ENCODE measurements at places on chromosomes 1 and 21.

GRCh38 chr1:200867018-200867811 is 5.6 kb upstream of the GPR25 start:
- DNase-seq, result no peak

DNA sequence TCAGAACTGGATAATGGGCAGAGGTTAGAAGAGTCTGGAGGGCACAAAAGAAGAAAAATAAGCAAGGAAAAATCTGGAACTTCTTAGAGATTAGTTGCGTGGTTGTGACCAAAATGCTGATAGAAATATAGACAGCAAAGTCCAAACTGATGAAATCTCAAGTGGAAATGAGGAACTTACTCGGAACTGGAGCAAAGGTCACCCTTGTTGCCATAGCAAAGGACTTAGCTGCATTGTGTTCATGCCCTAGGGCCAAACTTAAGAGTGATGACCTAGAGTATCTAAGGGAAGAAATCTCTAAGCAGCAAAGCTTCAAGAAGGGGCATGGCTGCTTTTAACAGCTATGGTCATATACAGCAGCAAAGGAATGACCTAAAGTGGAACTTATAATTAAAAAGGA is 180.0 kb downstream of the TTLL7 start:
- no peak for DNase-seq

DNA sequence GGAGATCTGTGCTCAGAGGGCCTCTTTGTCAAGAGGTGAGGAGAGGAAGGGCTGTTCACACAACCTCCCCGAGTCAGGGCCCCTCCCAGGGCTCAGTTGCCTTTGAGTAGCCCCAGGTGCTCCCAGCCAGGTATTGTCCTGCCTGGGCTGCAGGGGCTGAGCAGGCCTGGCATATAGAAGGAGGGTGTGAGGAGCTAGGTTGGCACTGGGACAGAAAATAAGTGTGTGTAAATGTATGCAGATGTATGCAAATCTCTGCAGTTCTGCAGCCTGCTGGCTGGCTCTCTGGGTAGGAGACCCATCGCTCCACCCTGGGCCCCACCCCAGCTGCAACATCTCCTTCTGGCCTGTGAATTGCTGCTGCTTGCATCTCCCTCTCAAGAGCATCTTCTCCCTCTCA is 52.4 kb downstream of the NAV1 start:
- no peak for DNase-seq

- DNase-seq, result no peak
Observed at GRCh38 chr1:55584526-55585401, 369.6 kb upstream of the USP24 start.

DNA sequence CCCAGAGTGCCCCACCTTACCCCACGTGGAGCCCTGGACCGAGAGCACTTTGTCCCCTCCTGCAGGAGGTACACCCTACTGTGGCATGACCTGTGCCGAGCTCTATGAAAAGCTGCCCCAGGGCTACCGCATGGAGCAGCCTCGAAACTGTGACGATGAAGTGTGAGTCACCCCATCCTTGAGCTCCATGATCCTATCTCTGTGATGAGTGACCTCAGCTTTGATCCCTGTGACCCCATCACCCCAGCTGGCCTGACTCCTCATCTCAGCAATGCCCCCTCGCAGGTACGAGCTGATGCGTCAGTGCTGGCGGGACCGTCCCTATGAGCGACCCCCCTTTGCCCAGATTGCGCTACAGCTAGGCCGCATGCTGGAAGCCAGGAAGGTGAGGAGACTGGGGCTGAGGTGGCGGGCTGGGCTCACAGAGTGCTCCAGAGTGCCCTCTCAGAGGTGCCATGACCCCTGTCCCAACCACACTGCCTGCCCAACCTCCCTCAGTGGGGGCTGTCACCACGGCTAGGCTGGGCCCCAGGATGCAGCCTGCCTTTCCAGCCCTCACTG is 16.2 kb upstream of the MPL start:
- DNase-seq, result no peak

DNA sequence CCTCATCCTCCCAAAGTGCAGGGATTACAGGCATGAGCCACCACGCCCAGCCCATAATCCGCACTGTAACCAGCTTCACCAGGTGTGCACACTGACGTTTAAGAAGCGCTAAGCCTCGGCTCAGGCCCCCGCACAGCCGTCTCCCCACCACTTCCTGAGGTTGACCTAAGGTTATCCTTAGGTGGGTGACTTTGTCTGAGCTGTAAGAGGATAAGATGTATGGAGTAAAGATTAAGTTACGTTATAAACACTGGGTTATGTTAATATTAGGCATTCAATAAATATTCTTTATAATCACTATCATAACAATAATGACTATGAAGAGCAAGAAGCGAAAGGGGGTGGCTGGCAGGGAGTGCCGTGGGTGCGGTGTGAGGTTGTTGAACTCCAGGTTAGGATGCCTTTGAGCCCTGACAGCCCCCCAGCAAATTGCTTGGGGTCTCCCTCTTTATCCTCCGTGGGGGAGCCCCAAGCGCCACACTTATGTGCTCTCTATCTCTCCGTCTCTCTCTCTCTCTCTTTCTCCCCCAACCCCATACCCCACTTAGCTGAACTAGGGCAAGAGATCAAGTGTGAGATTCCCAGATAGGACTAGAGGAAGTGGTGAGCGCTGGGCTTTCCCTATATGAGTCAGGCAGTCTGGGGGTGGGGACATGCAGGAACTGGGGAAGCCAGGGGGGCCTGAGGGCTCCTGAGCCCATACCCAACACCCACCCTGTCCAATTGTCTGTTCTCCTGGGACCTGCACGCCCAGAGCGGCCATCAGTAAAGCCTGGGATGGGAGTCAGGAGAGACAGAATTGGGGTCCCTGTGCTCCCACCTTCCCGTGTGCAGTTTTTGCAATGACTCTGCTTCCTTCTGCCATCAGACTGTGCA is 7.6 kb downstream of the EFHD2 start:
- peak; percentile 31 for DNase-seq

DNA sequence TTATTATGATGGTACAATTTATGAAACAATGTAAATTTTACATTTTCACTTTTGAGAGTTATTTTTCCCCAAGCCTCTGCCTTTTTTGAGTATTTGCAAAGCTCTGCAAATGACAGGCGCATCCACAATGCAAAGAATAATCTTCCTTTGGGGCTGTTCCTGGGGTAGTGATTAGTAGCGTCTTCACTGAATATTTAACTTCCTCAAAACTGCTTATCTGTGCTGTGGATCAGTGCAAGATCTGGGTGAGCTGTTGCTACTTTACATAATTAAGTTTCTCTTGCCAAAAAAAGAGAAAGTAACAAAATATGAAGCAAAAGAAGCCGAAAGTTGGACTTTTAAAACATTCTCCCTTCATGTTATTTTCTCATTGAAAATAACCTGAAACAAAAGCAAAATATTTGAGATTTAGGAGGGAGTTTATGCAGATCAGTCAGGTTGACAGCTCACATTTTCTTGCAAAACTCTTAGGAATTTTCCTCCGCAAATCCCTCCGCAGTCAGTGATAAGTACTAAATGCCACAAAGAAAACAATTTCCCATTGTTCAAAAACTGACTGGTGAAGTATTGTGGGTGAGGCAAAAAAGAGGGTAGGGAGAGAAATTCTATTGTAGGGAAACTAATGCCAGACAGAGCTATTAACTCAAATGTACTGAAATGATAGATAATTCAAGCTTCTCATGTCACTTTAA is 276.4 kb upstream of the B3GALT2 start:
- DNase-seq, result no peak

GRCh38 chr1:218156595-218156994 is 128.5 kb upstream of the RRP15 start:
- DNase-seq, result no peak

- DNase-seq, result no peak
Observed at GRCh38 chr1:155941845-155942531, 550 bp downstream of the RXFP4 start.

DNA sequence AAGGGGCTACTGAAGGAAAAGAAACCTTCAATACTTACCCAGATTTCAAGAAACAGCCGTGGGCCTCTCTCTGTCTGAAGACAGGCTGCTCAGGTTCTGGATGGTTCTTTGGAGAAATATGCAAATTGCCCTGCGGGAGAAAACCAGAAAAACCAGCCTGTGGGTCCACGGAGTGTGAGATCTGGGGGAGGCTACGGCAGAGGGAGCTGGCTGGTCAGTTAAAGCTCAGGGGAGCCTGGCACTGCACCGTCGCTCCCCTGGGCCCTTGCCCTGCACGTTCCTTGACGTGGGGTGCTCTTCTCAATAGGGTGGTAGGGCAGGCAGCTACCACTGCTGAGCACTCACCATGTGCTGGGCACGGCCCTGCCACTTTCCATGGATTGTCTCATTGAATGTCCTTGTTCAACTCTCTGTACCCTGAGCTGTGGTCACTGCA is 12.7 kb downstream of the TMCO4 start:
- no peak for DNase-seq

DNA sequence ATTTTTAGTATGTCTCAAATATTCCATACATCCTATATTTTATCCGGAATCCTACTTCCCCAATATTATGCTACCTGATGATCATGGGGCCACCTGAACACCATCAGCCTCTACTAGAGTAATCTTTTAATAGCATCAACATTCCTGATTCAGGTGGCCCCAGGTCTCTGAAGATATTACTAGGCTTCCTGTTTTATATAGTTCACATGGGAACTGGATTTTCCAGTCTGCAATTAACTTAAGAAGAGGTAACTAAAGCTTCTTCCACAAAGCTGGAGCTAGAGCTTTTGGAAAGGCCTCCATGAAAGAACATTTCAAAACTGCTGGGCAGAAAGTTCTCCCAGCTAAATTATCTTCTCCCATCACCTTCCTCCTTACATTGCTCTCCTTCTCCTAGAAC is 72.3 kb upstream of the ADAM30 start:
- DNase-seq, result no peak

DNA sequence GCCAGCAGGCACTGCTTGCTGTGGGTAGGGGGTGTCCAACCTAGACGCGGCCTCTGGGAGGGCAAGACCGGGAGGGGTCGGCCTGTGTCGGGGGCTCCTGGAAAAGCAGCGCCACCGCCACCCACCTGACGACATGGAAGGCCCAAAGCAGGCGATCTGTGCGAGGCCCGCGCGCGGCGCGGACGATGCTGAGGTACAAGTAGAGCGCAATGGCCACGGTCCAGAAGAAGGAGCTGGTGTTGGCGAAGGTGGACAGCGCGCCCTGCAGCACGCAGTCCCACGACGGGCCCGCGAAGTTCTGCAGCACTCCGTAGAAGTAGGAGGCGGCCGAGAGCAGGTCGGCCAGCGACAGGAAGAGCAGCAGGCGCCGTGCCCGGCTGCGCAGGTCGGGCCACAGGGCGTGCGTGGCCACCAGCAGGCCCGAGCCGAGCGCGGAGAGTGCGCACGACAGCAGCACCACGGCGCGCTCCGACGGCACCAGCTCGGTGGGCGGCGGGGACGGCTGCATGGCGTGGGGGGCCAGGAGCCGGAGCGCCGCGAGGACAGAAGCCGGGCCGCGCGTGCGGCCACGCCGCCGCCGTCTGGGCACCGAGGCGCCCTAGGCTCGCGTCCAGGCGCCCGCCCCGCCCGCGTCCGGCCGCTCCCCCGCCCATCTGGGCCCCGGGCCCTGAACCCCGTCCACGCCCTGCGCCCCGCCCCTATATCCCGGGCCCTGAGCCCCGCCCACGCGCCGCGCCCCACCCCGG is at the start of gene GPR157:
Gene GPR157, minus strand, starts transcription at position 583 of the 746 bp plus-strand sequence. Its CDS starts 75 bp downstream, at position 508.
- DNase-seq, result no peak

DNA sequence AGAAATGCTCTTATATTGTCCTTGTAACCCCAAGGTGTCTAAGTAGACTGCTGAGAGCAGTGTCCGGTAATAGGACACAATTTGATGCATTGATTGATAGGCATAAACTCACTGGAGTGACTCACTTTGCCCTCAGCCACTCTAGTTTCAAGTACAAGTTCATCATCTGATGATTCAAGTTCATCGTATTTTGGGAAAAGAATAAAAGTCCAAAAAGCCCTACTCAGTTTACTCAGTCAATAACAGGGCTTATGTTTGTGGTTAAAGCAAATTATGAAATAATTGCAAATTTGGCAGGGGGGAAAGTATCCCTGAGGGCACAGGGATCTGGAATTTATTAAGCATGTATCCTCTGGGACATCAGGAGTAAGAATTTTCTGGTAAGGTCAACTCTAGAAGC is 7.6 kb upstream of the ATF3 start:
- no peak for DNase-seq

All from C1 segment of cervical spinal cord (tissue), 14 donors.